ENCODE measurements at places on chromosomes 5 and 9.
A peak's percentile ranks its signal among the peaks of the same experiment; 100 is the strongest.

GRCh38 chr5:148882332-148882731, 55.9 kb downstream of the ADRB2 start:
- no peak for DNase-seq

- DNase-seq, result peak; percentile 12
Observed at GRCh38 chr9:93967020-93967803, 12.1 kb upstream of the BARX1 start.

DNA sequence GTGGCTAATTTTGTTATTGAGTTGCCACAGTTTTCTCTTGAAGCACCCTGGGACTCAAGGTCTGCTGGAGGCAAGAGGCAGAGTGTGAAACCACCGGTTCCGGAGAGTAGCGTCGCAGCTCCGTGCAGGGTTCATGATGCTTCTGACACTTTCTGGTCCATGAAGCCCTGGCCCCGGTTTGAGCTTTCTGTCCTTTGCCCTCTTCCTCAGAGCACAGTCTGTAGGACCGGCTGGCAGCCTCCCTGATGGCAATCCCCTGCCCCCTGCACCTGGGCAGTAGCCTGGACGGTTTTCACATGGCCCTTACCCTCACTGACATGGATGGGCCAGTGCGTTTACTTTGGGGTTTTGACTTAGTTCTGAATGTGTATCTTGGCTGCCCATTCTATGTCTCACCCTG, 111.9 kb downstream of the PJA2 start:
- DNase-seq, result no peak

GRCh38 chr5:134053840-134054338, 49.1 kb upstream of the VDAC1 start:
- peak; percentile 40 for DNase-seq

DNA sequence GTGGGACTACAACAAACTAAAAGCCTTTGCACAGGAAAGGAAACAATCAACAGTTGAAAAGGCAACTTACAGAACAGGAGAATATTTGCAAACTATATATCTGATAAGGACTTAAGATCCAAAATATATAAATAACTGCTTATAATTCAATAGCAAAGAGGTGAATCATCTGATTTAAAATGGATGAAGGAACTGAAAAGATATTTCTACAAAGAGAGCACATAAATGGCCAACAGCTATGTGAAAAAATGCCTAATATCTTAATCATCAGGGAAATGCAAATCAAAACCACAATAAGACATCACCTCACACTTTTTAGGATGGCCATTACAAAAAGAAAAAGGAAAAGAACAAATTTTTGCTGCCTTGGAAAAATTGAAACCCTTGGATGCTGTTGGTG, 100.4 kb downstream of the LURAP1L start:
- DNase-seq, result no peak
